Kidney epithelial cell (primary cell): ENCODE measurements at places on chromosomes 16 and 17. TPM values are rescaled to one million over a fixed set of nuclear protein-coding genes. Genes with fewer than 3 reads are reported as not detected.
A peak's percentile ranks its signal among the peaks of the same experiment; 100 is the strongest.

Gene B3GNT9
- total RNA-seq, result 1.5 and 2.4 TPM in 2 replicates

- DNase-seq, result no peak
Observed at GRCh38 chr16:89841275-89841674, 13.0 kb downstream of the SPIRE2 start.

DNA sequence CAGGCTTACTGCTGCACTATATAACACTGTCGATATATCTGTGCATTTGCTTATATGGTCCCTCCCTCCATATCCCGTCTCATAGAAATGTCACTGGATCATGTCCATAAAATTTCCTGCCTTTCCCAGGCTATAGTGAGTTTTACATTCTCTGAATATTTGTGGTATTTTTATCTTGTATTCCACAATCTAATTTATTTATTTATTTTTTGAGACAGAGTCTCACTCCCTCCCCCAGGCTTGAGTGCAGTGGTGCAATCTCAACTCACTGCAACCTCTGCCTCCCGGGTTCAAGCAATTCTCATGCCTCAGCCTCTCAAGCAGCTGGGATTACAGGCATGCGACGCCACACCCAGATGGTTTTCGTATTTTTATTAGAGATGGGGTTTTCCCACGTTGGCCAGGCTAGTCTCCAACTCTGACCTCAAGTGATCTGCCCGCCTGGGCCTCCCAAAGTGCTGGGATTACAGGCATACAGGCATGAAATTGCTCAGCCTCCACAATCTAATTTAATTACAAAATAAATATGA, 12.9 kb downstream of the TRIM37 start:
- peak; percentile 77 for DNase-seq

Gene NPIPB8
- not detected in 2 replicates for total RNA-seq

DNA sequence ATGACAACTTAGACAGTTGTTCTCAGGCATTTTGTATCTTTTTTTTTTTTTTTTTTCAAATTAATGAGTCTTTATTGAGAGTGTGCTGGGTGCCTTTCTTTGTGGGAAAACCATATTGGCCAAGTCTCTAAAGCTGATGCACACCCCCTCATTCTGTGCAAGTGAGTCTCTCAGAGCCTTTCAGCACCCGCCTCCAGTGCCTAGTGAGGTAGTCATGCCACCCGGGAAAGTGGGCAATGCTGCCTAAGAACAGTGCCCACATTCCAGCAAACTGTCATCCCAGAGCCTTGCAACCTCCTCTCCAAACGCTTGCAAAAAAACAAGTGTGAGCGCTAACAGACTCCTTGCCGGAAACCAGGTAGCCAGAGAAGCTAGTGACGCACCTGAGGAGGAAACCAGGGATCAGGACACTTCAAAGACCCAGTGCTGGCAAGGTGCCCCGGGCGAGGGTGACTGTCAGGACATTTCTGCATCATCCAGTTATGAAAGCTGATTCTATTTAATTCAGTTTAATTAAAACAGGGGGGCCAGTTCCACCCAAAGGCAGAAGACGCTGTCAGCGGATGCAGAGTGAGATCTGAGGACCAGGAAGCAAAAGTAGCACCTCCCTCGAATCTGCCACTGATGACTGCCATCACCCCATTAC, 34.9 kb downstream of the SMARCE1 start:
- no peak for DNase-seq

DNA sequence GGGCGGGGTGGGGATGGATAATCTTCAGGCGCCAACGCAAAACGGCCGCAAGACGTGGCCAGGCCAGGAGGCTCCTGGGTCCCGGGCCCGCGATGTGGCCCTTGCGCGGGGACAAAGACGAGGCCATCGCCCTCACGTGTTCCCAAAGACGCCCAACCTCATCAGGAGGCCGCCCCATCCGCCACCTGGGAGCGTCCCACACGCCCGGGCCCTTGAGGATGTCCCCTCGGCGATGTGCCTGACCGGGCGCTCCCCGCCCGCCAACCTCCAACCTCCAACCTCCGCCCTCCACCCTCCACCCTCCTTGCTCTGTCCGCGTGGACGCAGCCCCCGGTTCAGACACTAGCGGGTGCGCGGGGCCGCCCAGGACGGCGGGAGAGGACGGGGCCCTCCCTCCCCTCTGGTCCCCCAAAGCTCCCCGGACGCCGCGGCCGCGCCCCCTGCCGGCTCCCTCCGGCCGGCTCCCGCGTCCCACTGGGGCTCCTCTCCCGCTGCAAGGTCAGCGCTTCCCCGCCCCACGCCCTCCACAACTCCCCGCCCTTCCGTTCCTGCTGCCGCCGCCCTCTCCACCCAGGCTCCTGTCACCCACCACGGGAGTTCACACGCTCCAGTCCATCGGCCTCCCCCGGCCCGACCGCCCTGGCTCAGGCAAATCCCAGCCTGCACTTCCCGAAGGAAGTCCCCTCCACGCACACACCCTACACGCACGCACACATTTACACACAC, 250.8 kb upstream of the RPL38 start:
- DNase-seq, result no peak

DNA sequence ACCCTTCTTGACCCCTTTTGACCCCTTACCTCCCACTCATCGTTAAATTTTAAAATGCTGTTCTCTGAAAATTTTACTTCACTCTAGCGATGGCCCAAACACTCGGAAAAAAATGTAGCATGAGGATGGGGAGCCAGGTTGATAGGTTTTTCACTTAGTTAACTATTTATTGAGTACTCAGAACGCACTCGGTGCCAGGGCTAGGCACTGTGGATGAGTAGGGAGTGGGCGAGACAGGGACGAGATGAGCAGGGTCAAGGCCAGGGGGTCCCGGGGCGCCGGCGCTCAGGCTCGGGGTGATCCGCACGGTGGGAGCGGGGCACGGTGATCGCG, 392 bp downstream of the ZSCAN32 start:
- no peak for DNase-seq

GRCh38 chr17:43759836-43760235, 1.2 kb upstream of the SOST start:
- DNase-seq, result no peak

- DNase-seq, result no peak
Observed at GRCh38 chr17:40415390-40415789, 2.3 kb downstream of the TOP2A start.
